ACHN (cell line): ENCODE measurements at places on chromosomes 2 and 18.

DNA sequence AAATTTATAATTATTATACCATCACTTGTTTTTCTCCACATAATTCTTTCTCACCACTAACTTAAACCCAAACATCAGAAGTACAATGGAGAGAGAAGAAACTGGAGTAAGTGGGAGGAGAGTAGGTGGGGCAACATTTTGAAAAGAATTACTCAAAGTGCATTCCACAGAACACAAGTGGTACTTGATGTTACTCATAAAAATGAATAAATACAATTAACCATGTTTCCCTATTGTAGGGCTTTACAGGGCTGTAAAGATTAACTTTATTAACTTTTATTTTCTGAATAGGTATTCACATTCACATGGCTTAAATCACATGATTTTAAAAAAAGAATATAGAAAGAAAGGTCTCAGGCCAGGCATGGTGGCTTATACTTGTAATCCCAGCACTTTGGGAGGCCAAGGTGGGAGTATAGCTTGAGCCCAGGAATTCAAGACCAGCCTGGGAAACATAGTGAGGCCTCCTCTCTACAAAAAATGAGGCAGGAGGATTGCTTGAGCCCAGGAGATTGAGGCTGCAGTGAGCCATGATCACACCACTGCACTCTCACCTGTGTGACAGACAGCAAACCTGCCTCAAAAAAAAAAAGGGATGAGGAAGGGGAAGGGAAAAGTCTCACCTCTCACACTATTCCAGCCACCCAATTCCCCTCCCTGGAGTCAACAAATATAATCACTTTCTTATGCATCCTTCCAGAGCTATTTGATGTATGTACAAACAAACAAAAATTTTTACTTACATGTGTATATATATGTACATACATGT lies 47.1 kb downstream of the KCNG3 start:
- peak; percentile 47 for DNase-seq

DNA sequence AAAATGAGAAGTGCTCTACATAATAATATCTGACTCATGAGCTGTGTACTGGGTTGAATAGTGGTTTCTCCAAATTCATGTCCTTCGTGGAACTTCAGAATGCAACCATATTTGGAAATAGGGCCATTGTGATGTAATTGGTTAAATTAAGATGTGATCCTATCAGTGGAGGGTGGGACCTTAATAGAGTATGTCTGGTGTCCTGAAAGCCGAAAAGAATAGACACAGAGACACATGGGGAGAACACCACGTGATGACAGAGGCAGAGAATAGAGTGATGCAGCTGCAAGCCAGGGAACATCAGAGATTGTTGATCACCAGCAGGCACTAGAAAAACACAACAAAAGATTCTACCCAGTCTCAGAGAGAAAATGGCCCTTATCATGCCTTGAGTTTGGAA lies 310.1 kb downstream of the EXOC6B start:
- DNase-seq: no peak

- DNase-seq: no peak
Observed at GRCh38 chr2:35963357-35963756, 392.2 kb upstream of the CRIM1 start.

DNA sequence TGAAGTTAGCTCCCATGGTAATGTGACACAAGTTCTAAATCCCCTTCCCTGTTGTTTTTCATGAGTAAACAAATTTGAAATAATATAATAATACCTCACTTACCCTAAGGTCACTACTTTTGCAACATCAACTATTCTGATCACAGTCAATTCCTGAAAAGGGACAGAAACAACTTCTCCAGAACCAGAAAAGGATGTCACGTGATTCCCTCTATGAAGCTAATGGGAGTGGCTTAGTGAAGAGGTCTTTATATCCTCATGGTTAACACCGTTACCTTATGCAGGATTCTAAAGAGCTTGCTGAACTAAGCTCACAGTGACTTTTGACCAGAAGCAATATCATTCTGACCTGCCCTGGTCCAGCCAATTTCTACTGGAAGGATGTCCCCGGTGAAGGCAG lies 51.6 kb downstream of the DOCK10 start:
- DNase-seq: no peak

DNA sequence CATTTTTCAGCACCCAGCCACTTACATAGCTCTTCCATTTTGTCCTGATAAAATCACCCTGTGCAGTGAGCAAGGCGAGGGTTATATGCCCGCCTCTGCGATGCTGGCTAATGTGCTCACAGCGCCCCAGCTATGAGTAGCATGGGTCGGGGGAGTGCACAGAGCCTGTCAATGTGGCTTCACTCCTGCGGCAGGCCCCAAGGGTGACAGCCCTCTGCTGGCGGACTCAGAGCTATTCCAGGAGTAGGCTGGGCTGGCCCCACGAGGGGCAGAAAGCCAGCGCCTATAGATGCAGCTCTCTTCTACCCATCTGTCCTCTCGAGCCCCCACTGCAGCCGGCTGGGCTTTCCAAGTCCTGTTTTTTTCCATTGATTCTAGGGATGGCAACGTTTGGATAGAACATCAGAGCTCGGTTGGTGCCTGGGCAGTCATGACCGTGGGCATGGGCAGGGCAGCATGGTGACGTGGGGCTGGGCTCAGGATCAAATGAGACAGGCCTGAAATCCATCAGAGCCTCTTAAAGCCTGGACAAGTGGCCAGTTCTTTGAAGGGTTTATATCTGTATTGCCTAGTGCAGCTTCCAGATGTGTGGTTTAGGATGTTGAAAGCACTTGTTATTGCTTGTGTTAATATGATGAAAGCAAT lies 134.7 kb downstream of the MCFD2 start:
- DNase-seq: no peak

- DNase-seq: no peak
Observed at GRCh38 chr2:201858281-201859184, 52.2 kb downstream of the CDK15 start.

- DNase-seq: no peak
Observed at GRCh38 chr2:207724113-207724512, 12.7 kb downstream of the CCNYL1 start.

DNA sequence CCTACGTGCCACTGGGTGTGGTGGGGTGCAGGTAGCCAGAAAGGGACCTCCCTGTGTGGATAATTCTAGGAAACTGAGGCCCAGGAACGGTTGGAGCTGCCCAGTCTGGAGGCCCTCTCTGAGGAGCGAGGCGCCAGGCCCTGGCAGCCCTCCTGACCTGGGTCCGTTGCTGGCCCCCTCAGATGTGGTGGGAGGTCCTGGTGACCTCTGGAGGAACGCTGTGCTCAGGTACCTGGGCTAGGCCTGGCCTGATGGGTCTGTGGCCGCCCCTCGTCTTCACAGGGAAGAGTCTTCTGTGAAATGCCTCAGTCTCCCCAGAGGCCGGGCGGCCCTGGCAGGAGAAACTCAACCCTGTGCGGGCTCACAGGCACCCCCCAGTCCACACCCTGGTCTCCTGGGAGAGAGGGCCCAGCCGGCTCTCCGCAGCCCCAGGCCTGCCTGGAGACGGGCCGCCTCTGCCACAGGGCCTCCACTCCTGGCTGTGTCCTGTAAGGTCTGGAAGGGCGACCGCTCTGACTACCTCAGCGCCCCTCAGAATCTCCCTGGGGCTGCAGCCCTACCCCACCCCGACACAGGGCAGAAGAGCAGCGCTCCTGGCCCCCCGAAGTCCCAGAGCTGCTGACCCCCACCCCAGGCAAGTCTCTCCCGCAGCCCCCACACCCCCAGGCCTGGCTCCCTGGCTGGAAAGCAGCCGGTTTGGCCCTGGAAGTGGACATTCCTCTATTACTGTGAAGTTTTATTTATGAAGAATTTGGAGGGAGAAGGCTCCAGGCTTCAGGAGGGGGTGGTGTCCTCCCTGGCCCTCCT lies 3.7 kb downstream of the B3GNT7 start:
- DNase-seq: no peak

- DNase-seq: no peak
Observed at GRCh38 chr2:173959909-173960308, 5.3 kb downstream of the SP3 start.

- peak; percentile 9 for DNase-seq
Observed at GRCh38 chr2:233252227-233252626, 754 bp downstream of the ATG16L1 start.

DNA sequence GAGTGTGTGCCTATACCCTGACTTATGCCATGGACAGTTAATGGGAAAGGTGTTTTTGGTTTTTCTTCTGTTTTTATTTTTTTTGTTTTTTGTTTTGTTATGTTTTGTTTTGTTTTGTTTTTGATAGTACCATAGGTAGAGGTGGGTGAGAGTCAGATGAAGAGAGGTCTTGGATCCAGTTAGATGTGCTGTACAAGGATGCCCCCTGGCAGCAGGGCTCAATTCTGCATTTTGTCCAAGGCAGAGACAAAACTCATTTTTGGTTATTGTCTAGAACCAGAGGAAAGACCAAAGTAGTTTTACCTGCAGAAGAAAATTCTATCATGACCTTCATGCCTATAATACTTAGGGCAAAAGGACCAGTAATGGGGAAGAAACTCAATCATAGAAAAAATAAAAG lies 48.5 kb downstream of the SLC5A7 start:
- no peak for DNase-seq

DNA sequence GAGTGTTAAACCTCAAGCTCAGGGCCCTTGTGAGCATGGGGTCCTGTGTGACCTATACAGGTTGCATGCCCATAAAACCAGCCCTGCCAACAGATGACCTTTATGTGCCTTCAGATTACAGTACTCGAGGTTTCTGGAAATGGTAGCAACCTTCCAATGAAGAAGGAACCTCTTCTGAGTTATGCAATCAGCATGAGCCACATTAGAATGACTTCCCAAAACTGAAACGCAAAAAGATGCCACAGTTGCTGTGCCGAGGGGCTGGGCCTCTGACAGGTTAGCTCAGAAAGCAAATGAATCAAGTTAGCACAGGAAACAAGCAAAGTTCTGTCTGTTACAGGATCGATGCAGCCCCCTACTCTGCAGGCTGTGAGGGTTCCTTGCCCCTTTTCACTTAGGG lies 37.7 kb downstream of the TGFA start:
- no peak for DNase-seq

GRCh38 chr2:46811379-46812310 lies 104.0 kb downstream of the MCFD2 start:
- DNase-seq: no peak

GRCh38 chr18:23227726-23228070 lies 92.4 kb downstream of the CABLES1 start:
- DNase-seq: no peak

- no peak for DNase-seq
Observed at GRCh38 chr2:8169443-8169842, 512.4 kb upstream of the ID2 start.

GRCh38 chr2:68692511-68692910 lies 42.1 kb upstream of the ARHGAP25 start:
- no peak for DNase-seq

GRCh38 chr2:9378433-9379390 lies 44.6 kb downstream of the ITGB1BP1 start:
- peak; percentile 79 for DNase-seq
